ENCODE measurements at places on chromosomes 16 and 17.
A peak's percentile ranks its signal among the peaks of the same experiment; 100 is the strongest.

GRCh38 chr17:48198950-48199541, 91.5 kb downstream of the SNX11 start:
- no peak for DNase-seq

GRCh38 chr16:27768651-27769272, 218.8 kb downstream of the KATNIP start:
- no peak for DNase-seq

- DNase-seq: no peak
Measured at GRCh38 chr17:77467521-77467920, 326.8 kb downstream of the SEC14L1 start.

DNA sequence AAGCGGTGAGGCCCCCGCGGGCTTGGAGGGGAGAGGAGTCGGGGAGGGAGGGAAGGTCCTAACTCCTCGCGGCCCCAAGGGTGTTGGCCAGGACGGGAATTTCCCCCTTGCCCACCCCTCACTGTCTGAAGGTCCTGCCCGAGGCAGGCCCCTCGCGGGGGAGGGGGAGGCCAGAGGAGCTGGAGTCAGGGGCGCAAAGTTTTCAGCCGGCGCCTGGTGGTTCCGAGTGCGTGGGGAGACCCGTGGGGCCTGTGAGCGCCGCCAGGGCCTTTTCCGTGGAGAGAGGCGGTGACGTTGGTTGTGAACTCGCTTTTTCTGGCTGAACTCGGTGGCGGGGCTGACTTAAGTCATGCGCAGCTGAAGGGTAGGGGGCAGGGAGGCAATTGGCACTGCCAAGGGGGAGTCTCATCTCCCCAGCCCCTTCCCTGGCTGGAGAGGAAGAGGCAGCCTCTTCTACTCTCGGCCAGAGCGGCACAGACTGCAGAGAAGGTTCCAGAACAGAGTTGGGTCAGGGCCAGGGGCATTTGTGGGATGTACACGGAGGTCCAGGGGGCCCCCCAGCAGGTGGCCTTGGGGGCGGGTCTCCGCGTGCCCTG, 1.5 kb downstream of the CACNA1H start:
- no peak for DNase-seq

- no peak for DNase-seq
Measured at GRCh38 chr17:43907425-43907981, at the start of gene MPP2. Gene MPP2, minus strand, starts transcription at chr17:43907536. Its CDS starts 3,076 bp downstream, at chr17:43904460.

GRCh38 chr17:79064026-79064425, 10.6 kb upstream of the ENGASE start:
- no peak for DNase-seq

DNA sequence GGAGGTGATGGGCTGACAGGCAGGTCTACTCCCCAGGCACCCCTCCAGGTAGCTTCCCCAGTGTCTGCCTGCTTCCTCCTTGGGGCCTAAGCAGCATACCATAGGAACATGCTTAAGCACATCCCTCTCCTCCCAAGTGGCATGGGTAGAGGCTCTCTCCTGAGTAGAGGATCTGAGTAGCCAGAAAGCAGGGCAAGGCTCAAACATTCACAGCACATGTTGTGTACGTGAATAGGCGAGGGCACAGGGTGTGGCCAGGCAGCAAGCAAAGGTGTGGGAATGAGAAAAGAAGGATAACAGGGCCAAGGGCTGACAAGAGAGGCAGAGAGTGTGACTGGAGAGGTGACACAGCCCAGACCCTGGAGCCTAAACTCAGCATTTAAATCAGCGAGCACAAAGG, 29.7 kb upstream of the GFOD2 start:
- DNase-seq: no peak

- no peak for DNase-seq
Measured at GRCh38 chr16:21523411-21524067, 75.8 kb upstream of the METTL9 start.

DNA sequence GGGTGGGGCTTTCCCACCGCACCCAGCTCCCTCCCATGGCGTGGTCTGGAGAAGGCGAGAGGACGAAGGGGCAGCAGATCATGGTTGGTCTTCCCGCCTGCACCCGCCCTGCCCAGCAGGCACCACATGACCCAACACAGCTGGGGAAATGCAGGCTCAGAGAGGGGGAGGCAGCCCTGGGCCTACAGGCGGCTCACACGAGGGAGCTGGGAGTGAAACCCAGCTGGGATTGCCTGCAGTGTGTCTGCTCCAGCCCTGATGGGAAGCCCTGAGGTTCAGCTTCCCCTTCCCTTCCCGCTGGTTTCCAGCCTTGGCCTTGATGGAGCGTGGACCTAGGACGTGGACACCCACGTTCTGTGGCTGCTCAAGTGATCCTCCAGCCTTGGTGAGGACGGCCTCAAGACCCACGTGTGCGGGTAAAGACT, 20.0 kb upstream of the PABPN1L start:
- no peak for DNase-seq

GRCh38 chr17:49928837-49929475, 40.0 kb upstream of the DLX4 start:
- DNase-seq: no peak

GRCh38 chr17:41919840-41920579, 1.3 kb upstream of the ACLY start:
- DNase-seq: no peak

DNA sequence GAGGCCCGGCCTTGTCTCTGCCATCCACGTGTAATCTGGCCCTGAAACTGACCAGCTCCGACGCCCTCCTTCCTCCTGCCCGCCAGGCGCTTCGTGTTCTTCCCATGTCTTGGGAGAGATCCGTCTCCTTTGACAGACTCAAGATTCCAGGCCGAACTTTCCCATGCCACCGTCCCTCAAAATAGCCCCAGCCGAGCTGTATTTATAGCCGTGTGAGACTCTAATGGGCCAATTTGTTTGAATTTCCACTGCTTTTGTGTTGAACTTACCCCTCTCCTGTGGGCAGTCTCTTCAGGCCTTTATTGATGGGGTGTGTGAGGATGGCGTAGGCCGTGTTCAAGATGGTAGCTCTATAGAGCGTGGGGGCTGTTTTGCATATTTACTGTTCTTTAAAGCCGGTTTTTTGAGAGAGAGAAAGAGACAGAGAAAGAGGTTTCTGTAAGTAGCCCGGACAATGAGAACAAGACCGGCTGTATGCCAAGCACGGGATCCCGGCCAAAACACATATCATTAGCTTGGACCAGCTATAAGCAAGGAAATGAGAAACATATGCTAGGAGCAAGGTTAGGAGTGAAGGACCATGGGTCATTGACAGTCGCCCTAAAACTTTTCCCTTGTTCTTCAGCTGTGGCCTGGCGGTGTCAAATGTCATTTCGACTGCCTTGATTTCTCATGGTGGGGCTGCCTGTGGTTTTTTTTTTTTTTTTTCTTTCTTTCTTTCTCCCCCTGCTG, 124.5 kb upstream of the ZFHX3 start:
- DNase-seq: peak; percentile 65

DNA sequence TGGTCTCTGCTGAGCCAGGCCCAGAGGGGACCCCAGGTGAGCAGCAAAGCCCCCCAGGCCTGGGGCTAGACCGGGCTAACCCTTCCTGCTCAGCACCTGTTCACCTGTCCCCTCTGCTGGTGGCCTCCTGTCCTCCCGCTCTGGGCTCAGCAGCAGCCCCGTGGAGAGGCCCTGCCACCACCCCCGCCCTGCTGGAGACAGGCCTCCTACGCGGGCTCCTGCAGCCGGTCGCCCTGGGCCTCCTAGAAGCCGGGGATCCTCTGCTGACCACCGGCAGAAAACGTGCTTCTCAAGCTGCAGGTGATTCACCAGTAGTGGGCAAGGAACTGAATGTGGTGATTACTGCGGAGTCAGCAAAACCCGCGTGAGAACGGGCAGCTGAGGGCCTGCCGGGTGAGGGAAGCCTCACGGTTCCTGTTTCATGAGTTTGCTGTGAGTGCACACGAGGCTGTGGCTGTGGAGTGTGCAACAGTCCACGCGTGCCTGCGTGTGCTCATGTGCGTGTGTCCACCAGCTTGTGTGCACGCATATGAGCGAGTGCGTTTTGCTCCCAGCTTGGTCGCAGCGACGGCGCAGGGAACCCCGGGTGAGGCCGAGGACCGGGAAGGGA, 792 bp downstream of the SECTM1 start:
- no peak for DNase-seq

DNA sequence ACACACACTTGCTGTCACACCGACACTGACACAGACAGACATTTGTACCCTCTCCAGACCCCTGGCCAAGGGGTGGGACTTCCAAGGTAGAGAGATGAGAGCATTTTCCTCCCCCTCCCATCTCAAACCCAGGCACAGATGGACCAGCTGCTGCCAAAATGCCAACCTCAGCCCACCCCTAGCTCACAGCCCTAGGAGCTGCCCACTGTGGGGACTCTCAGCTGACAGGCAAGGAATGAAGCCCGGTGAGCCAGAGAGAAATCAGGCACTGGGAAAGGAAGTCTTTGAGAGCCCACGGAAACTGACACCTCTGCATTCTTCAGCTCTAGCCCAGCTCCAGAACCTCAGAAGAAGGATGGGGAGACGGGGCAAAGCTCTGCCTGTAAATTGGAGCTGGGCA, 2.8 kb downstream of the ETV4 start:
- no peak for DNase-seq

DNA sequence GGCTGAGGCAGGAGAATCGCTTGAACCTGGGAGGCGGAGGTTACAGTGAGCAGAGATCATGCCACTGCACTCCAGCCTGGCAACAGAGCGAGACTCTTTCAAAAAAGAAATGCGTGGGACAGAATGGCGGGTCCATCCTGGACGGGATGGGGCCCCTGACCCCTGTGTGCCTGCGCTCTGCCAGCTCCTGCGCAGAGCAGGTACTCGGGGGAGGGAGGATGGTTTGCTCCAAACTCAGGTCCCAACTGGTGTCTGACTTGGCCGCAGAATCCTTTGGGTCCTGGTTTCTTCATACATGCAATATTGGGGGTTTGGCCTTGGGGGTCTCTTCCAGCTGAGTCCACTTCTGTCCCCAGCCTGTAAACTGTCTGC, 10.4 kb downstream of the CHMP6 start:
- DNase-seq: no peak

DNA sequence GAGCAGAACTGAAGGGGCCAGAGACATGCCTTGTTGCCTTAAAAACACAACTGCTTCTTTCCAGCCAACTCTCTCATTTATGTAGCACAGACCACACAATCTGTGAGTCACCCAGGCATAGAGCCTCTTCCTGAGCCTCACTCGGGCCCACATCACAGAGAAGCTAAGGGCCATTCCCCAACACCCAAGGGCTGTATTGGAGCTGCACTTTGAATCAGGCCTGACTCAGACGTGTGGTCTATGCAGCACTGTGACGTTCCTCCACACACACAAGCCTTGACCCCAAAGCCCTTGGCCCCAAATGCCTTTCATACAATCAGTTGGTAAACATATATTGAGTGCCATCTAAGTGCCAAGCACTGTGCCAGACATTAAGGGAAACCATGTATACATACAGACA, 308.9 kb upstream of the DYNLRB2 start:
- peak; percentile 28 for DNase-seq

Data from AG04449 (cell line).